NCI-H1105 (cell line): ENCODE measurements at places on chromosomes 4 and X.

- DNase-seq, result no peak
These were observed 892.6 kb upstream of the FRG1 start for GRCh38 chr4:189048119-189048518.

DNA sequence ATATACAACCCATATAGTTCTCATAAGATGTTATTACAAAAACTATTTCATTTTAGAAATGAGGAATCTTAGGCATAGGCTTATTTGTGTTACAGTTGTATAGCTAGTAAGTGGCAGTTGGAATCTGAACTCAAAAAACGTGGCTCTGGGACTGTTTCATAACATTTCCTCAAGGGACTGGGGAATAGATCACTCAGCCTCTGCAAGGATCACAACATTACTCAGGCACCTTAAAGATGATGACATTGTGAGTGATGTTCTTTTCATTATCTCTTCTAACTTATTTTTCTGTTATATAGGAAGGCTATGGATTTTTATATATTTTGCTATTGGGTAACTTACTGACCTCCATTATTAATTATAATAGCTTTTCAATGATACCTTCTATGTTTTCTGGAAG, 774.2 kb upstream of the LCORL start:
- no peak for DNase-seq

DNA sequence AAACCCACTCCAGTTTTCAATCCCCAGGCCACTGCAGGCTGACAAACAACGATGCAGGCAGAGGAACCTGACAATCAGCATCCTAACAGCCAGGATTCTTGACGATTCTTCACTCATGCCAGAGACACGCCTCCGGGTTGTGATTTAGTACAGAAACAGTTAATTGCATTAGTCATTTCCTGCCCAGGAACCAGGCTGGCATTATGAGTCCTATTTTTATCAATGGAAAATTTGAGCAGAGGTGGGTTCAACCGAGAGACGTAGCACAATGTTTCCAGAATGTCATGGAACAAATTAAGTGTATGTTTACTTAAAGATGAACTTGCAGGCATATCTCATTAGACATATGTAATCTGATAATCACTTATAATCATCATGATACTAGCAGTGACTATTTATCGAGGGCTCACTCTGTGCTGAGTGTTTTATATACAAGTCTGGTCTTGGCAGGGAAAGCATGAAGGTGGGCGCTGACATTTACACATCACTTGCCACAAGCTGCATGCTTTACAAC, 159.7 kb downstream of the NSUN7 start:
- no peak for DNase-seq

GRCh38 chr4:140463182-140463581, 34.9 kb downstream of the MGAT4D start:
- DNase-seq, result no peak

DNA sequence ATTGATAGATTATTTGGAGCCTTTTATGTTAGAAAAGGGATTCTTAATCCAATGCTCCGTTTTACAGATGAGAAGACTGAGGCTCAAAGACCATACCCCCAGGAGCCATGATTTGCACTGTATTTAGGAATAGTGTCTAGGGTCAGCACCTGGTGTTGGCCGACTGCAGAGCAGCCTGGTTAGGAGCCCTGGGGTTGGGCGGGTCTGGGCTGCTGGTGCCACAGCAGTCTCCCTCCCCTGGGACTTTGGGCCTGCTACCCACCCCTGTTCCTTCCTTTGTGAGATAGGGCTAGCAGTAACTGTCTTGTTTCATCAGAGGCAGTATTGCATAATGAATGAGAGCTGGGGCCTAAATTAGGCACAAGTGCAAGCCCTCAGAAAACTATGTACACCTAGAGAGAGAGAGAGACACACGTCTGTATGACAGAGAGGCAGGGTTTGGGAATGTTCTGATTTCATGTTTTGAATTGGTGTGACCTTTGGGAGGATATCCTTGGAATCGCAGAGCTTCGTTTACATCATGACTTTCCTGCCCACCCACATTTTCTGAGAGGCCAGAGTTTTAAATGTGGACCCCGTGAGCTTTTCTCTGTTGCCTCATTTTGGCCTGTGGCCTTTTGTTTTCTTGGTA, 111.7 kb downstream of the PTTG2 start:
- no peak for DNase-seq

GRCh38 chr4:183342541-183343533, 20.6 kb upstream of the CLDN24 start:
- DNase-seq, result no peak

- no peak for DNase-seq
These were observed 54.8 kb downstream of the PPP2R2C start for GRCh38 chr4:6417516-6418050.
